Neural cell (in vitro differentiated cells): ENCODE measurements at places on chromosomes 3 and 15. TPM values are rescaled to one million over a fixed set of nuclear protein-coding genes. Genes with fewer than 3 reads are reported as not detected.

The PLA1A gene
- polyA plus RNA-seq, result not detected in 2 replicates

The PLSCR2 gene
- polyA plus RNA-seq, result not detected in 2 replicates

The CPEB1 gene
- polyA plus RNA-seq, result 0.61 and 1.3 TPM in 2 replicates

The KNG1 gene
- not detected in 2 replicates for polyA plus RNA-seq

The MUC20 gene
- 1.8 and 3.0 TPM in 2 replicates for polyA plus RNA-seq

The KLHL40 gene
- polyA plus RNA-seq, result not detected in 2 replicates

The PLIN1 gene
- polyA plus RNA-seq, result 0.08 TPM in 1 of 2 replicates, not detected in the other

The MYL3 gene
- polyA plus RNA-seq, result 2.1 TPM in 1 of 2 replicates, not detected in the other

The FBXW12 gene
- not detected in 2 replicates for polyA plus RNA-seq

The PAK6 gene
- polyA plus RNA-seq, result 32.4 and 38.9 TPM in 2 replicates

The LDHAL6B gene
- not detected in 2 replicates for polyA plus RNA-seq

The TTLL3 gene
- polyA plus RNA-seq, result 47.6 and 78.3 TPM in 2 replicates

The FAM43A gene
- polyA plus RNA-seq, result 0.59 and 0.82 TPM in 2 replicates

The LYSMD4 gene
- 57.5 and 61.4 TPM in 2 replicates for polyA plus RNA-seq

The SPPL2A gene
- polyA plus RNA-seq, result 29.9 and 34.0 TPM in 2 replicates

The TRH gene
- 2.6 TPM in 2 replicates for polyA plus RNA-seq

The SLCO3A1 gene
- polyA plus RNA-seq, result 14.2 and 24.5 TPM in 2 replicates

The TMC3 gene
- not detected in 2 replicates for polyA plus RNA-seq

The ASB14 gene
- polyA plus RNA-seq, result 0.51 TPM in 1 of 2 replicates, not detected in the other

The DUOXA2 gene
- polyA plus RNA-seq, result not detected in 2 replicates

The WWTR1 gene
- 0.60 and 0.97 TPM in 2 replicates for polyA plus RNA-seq

The ZBED2 gene
- polyA plus RNA-seq, result not detected in 2 replicates

The FBN1 gene
- 17.9 and 22.0 TPM in 2 replicates for polyA plus RNA-seq

The MBNL1 gene
- polyA plus RNA-seq, result 12.7 and 13.3 TPM in 2 replicates

The CPNE4 gene
- 0.12 and 0.59 TPM in 2 replicates for polyA plus RNA-seq

The SPESP1 gene
- not detected in 2 replicates for polyA plus RNA-seq

The FAM107A gene
- 0.16 and 0.34 TPM in 2 replicates for polyA plus RNA-seq

The MOBP gene
- not detected in 2 replicates for polyA plus RNA-seq

The TCAIM gene
- 31.2 and 38.1 TPM in 2 replicates for polyA plus RNA-seq
